ENCODE measurements at places on chromosomes 5 and 9.

GRCh38 chr5:36631620-36632362 lies 25.4 kb downstream of the SLC1A3 start:
- no peak for DNase-seq

DNA sequence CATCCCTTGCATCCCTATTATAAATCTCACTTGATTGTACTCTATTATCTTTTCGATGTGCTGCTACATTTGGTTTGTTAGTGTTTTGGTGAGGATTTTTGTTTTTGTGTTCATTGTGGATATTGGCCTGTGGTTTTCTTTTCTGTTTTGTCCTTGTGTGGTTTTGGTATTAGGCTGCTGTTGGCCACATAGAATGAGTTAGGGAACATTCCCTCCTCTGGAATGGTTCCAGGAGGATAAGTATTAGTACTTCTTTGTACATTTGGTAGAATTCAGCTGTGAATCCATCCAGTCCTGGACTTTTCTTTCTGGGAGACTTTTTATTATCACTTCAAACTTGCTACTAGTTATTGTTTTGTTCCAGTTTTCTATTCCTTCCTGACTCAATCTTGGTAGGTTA lies 287.2 kb downstream of the CWC27 start:
- DNase-seq = no peak

DNA sequence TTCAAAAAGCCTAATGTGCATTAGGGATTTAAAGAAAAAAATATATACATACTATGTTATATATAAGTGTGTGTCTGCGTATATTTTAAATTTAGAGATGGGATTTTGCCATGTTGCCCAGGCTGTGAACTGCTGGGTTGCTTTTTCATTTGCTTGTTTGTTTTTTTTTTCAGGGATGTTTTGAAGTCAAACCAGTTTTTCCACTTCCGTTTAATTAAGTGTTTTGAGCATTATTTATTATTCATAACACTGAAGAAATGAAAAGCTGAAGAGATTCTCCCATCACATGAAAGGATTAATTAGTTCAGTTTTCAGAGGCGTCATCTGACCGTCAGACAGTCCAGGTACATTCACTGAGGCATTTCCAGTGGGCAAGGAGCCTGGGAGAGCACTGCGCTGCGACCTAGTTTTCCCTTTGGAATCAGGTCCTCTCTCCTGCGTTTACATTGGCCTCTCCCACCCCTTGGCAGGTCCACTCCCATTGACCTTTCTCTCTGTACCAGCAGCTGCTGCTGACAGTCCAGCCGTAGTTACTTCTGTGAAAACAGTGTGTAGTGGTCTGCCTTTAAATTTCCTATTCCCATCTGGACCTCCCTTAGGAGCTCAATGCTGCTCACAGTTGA lies 26.0 kb downstream of the ARRDC3 start:
- DNase-seq = no peak

DNA sequence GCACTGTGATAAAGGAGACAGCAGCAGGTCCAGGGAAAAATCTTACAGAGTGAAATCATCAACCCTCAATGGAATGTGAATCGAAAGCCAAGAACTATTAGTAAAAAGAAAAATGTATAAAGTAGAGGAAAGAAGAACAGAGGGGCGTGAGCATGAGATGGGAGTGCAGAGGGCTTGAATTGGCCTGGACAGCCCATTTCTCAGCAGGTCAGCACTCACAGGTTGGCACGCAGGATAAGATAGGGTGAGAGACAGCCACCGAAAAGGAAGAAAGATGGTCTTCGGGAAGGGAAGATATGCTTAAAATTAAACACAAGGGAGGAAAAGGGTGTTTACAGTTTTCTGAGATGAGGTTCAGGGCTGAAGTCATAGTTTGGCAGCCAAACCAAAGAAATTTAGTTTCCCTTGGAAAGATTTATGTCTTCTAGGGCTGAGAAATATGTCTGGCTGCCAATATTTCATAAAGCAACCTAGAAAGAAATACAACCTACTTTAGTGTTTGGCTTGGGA lies 524.7 kb downstream of the SPATA31D1 start:
- no peak for DNase-seq

- DNase-seq = no peak
These were observed 337.4 kb upstream of the GRIA1 start for GRCh38 chr5:153153086-153153485.

DNA sequence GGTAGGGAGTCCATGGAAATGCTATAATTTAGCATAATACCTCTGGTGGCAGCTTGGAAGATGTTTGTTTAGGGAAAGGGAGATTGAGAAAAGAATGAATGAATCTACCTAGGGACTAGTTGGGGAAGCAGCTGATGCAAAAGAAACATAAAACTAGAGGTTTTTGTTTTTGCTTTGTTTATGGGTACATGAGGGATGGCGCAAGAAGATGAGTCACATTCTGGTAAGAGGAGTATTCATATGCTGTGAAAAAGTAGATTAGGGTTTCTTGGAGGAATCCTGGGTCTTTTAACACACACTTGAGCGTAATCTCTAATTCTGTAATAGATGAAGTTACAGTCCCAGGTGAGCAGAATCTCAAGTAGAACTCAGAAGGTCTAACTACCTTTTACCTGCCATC lies 17.1 kb downstream of the C9orf43 start:
- no peak for DNase-seq

DNA sequence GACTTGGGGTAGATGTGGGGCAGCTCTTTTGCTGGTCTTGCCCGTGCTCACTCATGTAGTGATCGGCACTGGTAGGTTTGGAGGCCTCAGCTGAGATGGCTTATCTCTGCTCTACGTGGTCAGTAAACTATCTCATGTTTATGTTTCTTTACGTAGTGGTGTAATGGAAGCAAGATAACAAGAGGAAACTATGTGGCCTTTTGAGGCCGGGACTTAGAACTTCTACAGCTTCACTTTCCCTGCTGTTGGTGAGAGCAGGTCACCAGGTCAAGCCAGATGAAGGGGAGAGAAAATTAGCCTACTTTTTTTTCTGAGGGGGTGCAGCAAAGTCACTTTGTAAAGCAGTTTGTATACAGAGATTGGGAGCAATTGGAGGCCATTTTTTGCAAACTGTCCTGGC lies 8.5 kb downstream of the FOCAD start:
- DNase-seq = no peak

DNA sequence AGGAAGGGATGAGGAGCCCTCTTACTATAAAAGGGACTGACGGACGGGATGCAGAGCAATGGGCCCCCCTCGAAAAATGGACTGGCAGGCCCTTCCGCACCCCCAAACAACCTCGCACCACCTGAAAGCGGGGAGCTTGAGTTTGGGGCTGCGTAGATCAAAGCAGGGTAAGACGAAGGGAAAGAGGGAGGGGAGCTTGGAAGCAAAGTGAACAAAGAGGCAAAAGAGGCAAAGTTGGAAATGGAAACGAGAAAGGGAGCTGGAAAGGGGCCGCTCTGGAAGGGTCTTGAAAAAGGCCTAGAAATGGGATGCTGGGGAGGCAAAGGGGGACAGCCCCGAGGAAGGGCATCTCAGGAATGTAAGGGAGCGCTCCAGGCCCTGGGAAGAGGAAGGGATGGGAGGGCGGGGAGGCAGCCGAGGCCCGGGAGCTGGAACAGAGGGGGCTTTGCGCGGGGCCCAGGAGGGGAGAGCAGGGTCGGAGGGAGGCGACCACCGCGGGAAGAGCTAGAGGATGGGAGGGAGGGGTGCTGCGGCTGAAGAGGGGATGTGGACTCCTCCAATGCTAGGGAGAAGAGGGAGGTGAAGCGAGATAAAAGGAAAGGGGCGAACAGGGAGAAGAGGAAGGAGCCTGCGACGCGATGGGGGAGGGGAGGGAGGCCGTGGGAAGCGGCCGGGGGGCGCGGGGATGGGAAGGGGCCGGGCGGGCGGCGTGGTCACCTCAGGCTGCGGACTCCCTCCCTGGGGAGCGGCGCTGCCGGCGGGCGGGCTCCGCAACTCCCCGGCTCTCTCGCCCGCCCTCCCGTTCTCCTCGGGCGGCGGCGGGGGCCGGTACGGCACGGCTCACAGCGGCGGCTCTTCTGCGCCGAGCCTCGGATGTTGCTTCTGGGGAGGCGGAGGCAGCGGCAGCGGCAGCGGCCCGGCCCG lies 577 bp downstream of the RNF145 start:
- peak; percentile 55 for DNase-seq

- no peak for DNase-seq
These were observed 52.8 kb upstream of the RPL26L1 start for GRCh38 chr5:172906436-172906835.

DNA sequence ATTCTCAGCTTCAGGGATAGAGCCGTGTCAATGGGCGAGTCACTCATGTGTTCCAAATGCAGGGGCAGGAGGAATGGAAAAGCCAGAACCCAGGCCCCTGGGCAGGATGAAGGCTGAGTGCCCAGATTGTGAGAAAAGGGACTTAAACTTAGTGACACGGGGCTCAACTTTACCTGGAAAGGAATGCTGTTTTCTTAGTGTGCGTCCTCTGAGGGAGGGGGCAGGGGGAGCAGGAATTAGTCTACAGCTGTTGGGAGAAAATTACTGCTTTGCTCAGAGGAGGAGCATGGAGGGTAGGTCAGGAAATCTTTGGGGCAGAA lies 14.6 kb downstream of the HK3 start:
- no peak for DNase-seq

- DNase-seq = no peak
These were observed 1785.9 kb upstream of the WWC1 start for GRCh38 chr5:166505544-166505943.

GRCh38 chr5:134494780-134495179 lies 30.7 kb upstream of the JADE2 start:
- no peak for DNase-seq

- DNase-seq = no peak
These were observed 223 bp downstream of the LRSAM1 start for GRCh38 chr9:127451608-127451857.

GRCh38 chr5:69284203-69284602 lies 48.4 kb downstream of the CCDC125 start:
- DNase-seq = no peak

- no peak for DNase-seq
These were observed 154.6 kb downstream of the TRIO start for GRCh38 chr5:14297697-14298096.

DNA sequence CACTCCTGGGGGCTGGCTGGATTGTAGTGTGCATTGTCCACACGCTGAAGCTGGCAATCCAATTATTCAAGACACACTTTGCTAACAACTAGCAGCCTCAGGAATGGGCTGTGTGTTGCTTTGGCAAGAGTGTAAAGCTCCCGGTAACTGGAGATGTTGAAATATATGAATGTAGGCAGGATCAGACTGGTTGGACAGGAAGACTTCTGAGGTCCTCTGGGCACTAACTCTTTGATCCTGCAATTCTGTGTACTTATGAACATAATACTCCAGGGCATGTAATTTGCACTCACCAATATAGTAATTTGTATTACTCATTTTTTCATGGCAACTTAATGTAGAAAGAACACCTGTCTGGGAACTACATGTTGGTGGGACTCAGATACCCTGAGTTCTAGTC lies 106.7 kb upstream of the SLC28A3 start:
- no peak for DNase-seq

- DNase-seq = no peak
These were observed 190.6 kb upstream of the RFX3 start for GRCh38 chr9:3716415-3716814.

DNA sequence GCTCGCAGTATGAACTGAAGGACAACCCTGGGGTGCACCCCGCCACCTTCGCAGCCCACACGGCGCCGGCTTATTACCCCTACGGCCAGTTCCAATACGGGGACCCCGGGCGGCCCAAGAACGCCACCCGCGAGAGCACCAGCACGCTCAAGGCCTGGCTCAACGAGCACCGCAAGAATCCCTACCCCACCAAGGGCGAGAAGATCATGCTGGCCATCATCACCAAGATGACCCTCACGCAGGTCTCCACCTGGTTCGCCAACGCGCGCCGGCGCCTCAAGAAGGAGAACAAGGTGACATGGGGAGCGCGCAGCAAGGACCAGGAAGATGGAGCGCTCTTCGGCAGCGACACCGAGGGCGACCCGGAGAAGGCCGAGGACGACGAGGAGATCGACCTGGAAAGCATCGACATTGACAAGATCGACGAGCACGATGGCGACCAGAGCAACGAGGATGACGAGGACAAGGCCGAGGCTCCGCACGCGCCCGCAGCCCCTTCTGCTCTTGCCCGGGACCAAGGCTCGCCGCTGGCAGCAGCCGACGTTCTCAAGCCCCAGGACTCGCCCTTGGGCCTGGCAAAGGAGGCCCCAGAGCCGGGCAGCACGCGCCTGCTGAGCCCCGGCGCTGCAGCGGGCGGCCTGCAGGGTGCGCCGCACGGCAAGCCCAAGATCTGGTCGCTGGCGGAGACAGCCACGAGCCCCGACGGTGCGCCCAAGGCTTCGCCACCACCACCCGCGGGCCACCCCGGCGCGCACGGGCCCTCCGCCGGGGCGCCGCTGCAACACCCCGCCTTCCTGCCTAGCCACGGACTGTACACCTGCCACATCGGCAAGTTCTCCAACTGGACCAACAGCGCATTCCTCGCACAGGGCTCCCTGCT lies 3.8 kb downstream of the IRX1 start:
- no peak for DNase-seq

- no peak for DNase-seq
These were observed 126.3 kb downstream of the ATPSCKMT start for GRCh38 chr5:10123254-10123989.

DNA sequence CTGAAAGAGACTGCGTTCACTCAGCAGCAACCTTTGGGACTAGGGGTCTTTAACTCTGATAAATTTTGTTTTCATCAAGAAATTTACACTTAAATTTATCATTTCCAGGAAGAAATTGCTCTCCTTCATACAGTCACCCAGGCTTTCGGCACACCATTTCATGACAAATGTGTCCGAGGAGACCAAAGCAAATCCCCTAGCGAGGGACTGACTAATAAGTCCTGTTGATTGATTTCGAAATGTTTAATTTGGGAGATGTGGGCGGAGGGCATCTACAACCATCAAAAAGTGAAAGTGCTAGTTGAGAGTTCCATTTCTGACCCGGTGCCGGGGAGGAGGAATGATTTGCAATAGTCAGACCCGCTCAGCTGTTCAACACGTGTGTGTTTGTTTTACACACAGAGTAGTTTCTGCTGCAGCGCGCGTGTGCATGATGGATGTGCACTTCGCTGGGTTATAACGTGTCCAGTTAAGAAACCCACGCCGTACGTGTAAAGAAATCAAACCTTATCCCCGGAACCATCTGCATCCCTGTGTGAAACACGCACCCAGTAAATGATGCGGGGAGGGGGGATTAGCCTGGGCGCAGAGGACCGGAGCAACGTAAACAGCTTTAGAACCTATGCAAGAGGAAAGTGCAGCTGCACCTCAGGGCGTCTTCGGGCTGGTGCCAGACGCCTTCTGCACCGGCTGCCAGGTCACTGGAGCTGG lies 845 bp upstream of the NR4A3 start:
- DNase-seq = peak; percentile 72

DNA sequence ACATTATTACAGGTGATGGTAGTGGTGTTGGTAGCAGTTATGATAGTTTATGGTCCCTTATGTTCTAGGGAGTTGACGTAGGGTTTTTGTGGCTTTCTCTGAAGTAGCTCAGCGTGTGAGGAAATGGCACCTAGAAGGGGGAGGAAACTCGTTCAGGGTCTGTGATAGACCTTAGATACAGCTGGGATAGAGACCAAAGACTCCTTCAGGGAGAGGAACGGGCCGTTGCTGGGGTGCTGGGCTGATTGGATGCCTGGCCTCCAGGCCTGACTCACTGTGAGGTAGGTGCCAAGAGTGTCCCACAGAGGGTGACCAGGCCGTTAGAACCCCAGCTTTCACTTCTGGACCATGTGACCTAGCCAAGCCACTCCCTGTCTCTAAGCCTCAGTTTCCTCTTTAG lies 96.6 kb downstream of the DAB2IP start:
- no peak for DNase-seq

- DNase-seq = no peak
These were observed 206.1 kb downstream of the CHSY3 start for GRCh38 chr5:130110328-130110727.
